Keratinocyte (primary cell): ENCODE measurements at places on chromosomes 13 and 19. TPM values are rescaled to one million over a fixed set of nuclear protein-coding genes. Genes with fewer than 3 reads are reported as not detected.

SLC25A41 gene
- polyA plus RNA-seq = 0.09 TPM in 1 of 3 replicates, not detected in the others

SELENOV gene
- polyA plus RNA-seq = not detected in 3 replicates

NTF4 gene
- 5.5 to 14.4 TPM (median 8.3 TPM) in 3 replicates for polyA plus RNA-seq

ZNF418 gene
- 2.1 to 3.9 TPM (median 2.9 TPM) in 3 replicates for polyA plus RNA-seq

SLC15A1 gene
- 0.10 to 0.25 TPM (median 0.13 TPM) in 3 replicates for polyA plus RNA-seq

CCDC70 gene
- not detected in 3 replicates for polyA plus RNA-seq

MAB21L1 gene
- not detected in 3 replicates for polyA plus RNA-seq

TMEM259 gene
- 61.5 to 136 TPM (median 88.0 TPM) in 3 replicates for polyA plus RNA-seq
